ENCODE measurements at places on chromosomes 3 and 15.

DNA sequence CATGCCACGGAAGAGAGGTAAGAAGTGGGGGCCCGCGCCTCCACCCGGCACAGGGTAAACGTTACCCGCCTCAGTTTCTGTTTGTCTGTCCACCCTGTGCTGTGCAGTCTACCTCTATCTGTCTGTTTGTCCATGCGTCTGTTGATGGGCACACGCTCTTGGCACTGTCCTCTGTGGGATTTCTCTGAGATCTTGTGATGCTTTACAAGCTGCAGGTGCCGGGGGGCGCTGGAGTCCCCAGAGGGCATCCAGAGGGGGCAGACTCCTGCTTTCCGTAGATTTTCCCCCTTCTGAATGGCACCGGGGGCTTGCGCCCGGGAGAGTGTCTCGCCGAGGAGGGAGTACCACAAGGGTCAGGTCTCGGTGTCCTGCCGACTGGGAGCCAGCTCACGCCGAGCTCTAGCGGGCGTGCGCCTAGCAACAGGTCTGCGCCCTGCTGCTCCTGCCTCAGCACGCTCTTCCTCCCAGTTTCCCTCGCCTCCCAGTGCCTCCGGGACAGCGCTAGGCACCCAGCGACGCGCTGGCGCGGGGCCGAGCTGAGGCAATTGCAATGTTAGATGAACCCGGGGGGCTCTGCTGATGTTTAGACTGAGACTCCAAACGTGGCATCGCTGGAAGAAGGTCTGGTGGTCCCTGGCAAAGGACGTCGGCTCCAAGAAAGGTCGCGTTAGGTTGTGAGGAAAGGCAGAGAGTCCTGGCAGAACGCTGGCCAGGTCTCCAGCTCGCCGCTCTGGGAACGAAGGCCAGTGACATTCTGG is 667 bp downstream of the CEMIP start:
- no peak overlapping the region for H3K4me3 ChIP-seq
- H3K27me3 ChIP-seq: peaks cover 5% of the 10 kb centered on the region
- no peak overlapping the region for H3K27ac ChIP-seq
- H3K36me3 ChIP-seq: no peaks in the 10 kb centered on the region
- peak; percentile 45 for DNase-seq

- DNase-seq: no peak
- no peaks in the 10 kb centered on the region for H3K36me3 ChIP-seq
- no peak overlapping the region for H3K27ac ChIP-seq
- H3K4me3 ChIP-seq: no peak overlapping the region
Observed at GRCh38 chr3:72232331-72232730, 447.4 kb upstream of the PROK2 start.

GRCh38 chr15:70427167-70428120 is 329.7 kb upstream of the TLE3 start:
- peaks cover 2% of the 10 kb centered on the region for H3K4me1 ChIP-seq
- no peaks in the 10 kb centered on the region for H3K27me3 ChIP-seq
- no peaks in the 10 kb centered on the region for H3K36me3 ChIP-seq
- DNase-seq: peak; percentile 58

DNA sequence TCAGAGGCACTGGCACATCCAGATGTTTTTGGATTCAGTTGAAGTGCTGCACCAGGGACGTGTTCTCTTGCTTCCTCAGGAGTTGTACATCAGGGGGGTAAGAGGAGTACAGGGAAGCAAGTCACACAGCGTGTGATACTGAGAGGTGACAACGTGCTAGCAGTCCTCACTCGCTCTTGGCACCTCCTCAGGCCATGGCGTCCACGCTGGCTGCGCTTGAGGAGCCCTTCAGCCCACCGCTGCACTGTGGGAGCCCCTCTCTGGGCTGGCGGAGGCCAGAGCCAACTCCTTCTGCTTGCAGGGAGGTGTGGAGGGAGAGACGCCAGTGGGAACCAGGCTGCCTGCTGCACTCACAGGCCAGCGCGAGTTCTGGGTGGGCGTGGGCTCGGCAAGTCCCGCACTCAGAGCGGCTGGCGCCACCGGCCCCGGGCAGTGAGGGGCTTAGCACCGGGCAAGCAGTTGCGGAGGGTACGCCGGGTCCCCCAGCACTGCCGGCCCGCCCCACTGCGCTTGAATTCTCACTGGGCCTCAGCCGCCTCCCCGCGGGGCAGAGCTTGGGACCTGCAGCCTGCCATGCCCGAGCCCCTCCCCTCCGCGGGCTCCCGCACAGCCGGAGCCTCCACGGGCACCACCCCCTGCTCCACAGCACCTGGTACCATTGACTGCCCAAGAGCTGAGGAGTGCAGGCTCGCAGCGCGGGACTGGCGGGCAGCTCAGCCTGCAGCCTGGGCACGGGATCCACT is 64.5 kb downstream of the PLD1 start:
- no peak overlapping the region for H3K27ac ChIP-seq
- DNase-seq: no peak
- H3K36me3 ChIP-seq: no peaks in the 10 kb centered on the region
- H3K27me3 ChIP-seq: no peaks in the 10 kb centered on the region

DNA sequence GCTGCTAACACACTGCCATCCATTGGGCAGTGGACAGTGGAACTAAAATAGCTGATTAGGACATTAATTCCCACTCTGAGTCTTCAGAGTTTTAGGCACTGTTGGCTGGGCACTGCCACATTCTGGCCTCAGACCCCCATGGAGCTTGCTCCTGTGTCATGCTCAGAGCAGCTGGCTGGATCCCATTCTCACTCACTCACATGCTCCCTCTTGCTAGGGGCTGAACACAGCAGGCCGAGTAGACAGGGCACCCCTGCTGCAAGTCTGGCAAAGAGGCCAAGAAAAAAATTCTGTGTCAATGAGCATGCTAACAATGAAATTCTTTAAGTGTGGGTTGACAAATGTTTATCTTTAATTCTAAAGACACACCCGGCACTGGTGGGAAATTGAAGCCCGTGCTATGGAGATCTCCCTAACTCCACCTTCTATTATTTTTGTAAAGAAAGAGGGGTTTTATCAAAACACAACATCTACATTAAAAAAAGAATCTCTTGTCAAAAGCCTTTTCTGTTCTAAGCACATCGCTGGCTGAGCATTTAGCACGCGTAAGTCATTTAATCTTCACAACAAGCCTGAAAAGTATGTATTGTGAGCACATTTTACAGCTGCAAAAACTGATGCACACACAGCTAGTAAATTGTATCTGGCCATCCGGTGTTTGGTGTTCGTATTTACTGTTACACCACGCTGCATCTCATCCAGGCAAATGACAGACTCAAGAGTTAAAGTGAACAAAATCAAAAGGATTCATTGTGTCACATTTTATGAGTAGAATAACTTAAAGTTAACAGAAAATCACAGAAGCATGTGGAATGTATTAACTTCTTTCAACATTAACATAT is 362.1 kb downstream of the PLOD2 start:
- H3K4me1 ChIP-seq: peaks cover 5% of the 10 kb centered on the region
- H3K27me3 ChIP-seq: no peaks in the 10 kb centered on the region
- H3K36me3 ChIP-seq: no peaks in the 10 kb centered on the region
- no peak overlapping the region for H3K4me3 ChIP-seq
- H3K27ac ChIP-seq: no peak overlapping the region
- DNase-seq: peak; percentile 50

DNA sequence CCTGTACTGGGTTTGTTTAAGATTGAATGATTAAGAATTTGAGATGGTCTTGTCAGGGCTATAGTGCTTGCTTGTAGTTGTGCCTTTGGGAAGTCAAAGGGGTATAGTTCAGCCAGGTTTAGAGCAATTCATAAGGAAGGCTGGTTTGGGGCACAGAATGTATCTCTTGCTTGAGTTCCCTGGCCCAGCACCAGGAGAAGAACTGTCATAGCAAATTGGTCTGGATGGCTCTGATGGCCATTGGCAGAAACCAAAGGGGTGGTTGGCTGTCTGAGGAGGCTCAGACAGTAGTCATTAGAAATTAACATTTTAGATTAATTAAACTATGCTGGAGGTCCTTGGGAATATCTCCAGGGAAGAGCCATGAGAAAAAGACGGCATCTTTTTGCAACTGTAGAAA is 25.4 kb upstream of the OTOL1 start:
- no peaks in the 10 kb centered on the region for H3K36me3 ChIP-seq
- H3K4me3 ChIP-seq: no peak overlapping the region
- no peaks in the 10 kb centered on the region for H3K27me3 ChIP-seq
- no peaks in the 10 kb centered on the region for H3K4me1 ChIP-seq
- no peak overlapping the region for H3K27ac ChIP-seq
- no peak for DNase-seq

DNA sequence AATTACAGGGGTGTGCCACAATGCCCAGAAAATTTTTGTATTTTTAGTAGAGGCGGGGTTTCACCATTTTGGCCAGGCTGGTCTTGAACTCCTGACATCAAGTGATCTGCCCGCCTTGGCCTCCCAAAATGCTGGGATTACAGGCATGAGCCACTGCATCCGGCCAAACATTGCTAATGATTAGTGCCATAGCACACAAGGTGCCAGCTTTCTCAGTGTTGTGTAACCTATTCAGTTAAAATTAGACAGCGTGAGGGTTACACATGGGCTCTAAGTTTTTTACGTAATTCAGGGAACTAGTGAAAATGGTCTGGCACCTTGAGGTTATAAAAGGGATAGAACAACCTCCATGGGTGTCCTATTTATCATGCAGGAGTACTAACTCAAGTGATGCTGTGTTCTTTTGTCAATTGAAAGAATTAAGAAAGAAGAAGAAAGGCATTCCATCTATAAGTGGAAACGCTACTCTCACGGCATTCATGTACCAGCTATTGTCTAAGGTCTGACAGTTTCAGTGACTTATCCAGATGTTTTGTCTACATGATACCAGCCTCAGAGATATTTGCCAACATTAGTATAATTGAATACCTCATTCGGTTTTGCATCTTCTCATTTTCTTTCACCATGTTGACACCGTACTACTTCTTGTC is 84.7 kb downstream of the EOMES start:
- no peak for DNase-seq
- no peaks in the 10 kb centered on the region for H3K27me3 ChIP-seq
- no peaks in the 10 kb centered on the region for H3K4me1 ChIP-seq
- H3K27ac ChIP-seq: no peak overlapping the region
- H3K4me3 ChIP-seq: no peak overlapping the region

- H3K36me3 ChIP-seq: no peaks in the 10 kb centered on the region
- H3K27me3 ChIP-seq: no peaks in the 10 kb centered on the region
- no peak for DNase-seq
- H3K27ac ChIP-seq: no peak overlapping the region
Observed at GRCh38 chr3:135633078-135633477, 332.4 kb upstream of the PPP2R3A start.

- no peaks in the 10 kb centered on the region for H3K4me1 ChIP-seq
- H3K4me3 ChIP-seq: no peak overlapping the region
- H3K27ac ChIP-seq: no peak overlapping the region
- no peaks in the 10 kb centered on the region for H3K27me3 ChIP-seq
- H3K36me3 ChIP-seq: no peaks in the 10 kb centered on the region
Observed at GRCh38 chr15:70133296-70133695, 35.6 kb upstream of the TLE3 start.

DNA sequence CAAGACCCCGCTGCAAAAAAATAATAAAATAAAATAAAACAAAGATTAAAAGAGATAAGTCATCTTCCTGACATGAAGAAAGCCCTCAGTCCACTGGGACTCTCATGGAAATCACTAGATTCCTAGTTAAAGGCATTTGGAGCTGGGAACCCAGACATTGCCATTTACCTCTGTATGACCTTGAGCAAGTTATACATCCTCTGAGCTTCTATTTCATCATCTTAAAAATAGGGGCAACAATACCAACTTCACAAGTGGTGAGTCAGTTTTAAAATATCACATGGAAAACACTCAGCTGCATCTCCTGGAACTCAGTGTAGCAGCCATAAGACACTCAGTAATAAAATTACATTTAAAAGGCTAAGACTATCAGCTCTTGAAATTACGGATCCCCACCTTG is 334.8 kb downstream of the ERC2 start:
- no peak overlapping the region for H3K4me3 ChIP-seq
- no peaks in the 10 kb centered on the region for H3K36me3 ChIP-seq
- H3K27ac ChIP-seq: no peak overlapping the region
- H3K4me1 ChIP-seq: peaks cover 2% of the 10 kb centered on the region
- no peak for DNase-seq

Data from mesendoderm (in vitro differentiated cells).